Panc1 (cell line): ENCODE measurements at places on chromosomes 1 and 21.

DNA sequence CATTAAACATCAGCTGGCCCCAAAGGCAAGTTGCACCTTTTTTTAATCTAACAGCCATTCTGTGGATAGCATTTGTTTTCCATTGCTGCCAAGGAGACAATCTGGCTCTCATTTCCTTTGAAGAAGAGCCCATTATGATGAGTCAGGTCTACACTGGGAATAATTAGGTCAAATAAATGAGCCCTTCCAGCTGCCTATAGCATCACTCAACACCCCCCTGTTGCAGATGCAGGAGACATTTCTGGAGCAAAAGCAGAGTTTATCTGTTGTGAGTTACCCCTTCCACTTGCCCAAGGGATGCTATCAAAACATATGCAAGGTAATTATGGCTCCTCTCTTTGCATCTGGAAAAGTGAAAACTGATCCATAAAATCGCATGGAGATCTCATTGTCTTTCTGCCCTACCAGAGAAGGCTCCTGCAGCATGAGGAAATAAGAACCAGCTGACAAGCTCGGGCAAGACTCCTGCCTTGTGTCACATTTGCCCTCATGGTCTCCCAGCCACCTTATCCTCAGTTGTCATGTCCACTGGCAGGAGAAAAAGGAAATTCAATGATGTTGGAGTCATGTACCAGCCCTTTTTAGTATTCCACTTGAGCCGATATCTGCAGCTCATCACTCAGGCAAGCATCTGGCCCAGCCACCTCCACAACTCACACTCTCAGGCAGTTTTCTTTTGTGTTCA lies 135.9 kb downstream of the SLC30A10 start:
- no peak for DNase-seq

DNA sequence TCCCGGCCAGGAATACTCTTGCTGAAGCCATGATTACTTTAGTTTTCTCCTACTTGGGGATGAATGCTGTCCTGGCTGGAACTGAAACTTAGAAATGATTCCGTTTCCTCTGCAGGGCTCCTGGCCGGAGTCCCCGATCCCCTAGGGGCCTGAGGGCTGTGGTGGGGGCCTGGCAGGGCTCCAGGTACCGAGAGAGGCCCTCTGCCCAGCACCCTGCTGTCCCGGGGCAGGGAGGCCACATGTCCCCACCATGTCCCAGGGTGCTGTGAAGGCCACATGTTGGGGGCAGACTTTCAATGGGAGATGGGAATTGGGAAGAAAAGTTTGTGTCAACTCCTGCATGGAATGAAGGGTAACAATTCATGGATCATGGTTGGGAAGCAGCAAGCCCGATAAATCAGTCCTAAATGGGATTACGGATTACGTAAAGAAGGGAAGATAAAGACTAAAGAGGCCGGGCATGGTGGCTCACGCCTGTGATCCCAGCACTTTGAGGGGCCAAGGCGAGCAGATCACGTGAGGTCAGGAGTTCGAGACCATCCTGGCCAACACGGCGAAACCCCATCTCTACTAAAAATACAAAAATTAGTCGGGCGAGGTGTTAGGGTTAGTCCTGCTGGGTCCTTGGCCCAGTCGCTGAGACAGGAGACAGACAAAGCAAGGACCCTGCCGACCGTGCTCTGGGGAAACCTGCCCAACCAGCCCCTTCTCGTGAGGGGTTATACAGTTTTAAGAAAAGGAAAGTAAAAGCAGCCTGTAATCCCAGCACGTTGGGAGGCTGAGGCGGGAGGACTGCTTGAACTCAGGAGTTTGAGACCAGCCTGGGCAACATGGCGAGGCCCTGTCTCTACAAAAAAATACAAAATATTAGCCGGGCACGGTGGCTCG lies 37.6 kb downstream of the MORN1 start:
- no peak for DNase-seq

DNA sequence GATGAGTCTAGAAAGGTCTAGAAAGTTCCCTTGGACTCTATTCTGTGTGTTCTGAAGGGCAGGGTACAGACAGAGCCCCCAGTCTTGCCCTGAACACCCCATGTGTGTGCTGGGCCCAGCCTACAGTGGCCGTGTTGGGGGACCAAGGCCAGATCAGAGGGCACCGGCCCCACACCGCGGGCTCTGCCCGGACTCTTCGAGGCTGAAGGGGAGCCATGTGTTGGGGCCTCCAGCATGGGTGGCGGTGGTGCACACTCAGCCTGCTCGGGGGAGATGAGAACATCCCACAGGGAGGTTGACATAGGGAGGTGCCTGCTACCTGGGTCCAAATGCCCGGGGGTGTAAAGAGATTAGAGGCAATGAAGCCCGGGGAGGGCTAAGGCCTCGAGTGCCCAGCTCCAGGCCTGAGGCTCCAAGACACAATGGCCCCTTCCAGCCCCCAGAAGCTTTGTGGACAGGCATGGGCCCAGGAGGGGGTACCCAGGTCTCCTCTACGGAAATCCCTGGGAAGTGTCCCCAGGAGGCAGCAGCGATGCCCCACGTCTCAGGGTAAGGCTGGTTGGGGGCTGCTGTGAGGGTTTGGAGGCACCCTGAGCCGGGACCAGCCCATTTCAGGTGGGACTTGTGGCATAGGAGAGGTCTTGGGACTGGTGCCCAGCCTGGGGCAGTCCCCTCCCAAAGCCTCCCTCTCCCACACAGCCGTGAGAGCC lies 12.1 kb downstream of the ARHGEF16 start:
- DNase-seq = no peak

DNA sequence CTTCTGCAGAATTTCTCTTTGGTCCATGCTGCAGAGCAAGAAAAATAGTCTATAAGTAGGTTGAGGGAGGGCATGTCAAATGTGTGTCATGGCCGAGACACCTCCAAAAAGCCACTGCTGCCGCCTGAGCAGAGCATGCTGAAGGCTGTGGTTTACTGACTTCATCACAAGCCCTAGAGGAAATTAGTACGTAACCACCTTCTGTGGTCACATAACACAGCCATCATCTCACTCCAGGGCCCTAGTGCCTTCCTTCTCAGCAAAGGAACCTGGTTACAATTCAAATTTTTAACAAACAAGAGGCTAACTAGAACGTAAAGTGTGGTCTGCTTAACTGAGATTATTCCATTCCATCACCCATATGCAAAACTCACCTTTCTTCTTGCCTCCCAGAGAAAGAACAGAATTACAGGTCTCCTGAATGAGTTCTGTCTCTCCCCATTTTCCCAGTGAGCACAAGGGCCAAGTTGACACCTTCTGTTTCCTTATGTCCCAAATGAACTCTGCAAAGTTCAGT lies at the start of gene PTPN22:
TSS of gene PTPN22 (minus strand) at position 116 of the 517 bp plus-strand sequence.
- DNase-seq = no peak
